ENCODE measurements at places on chromosomes 5 and 9.
A peak's percentile ranks its signal among the peaks of the same experiment; 100 is the strongest.

GRCh38 chr5:35320029-35320428, 89.7 kb upstream of the PRLR start:
- DNase-seq: no peak

GRCh38 chr5:136886608-136887007, 521.3 kb upstream of the TRPC7 start:
- DNase-seq: peak; percentile 58

GRCh38 chr5:170655476-170655875, 128.0 kb upstream of the GABRP start:
- DNase-seq: no peak

- peak; percentile 94 for DNase-seq
These were observed 9.0 kb downstream of the RGS14 start for GRCh38 chr5:177366528-177367322.

- peak; percentile 90 for DNase-seq
These were observed 70.8 kb upstream of the LPCAT1 start for GRCh38 chr5:1594357-1595106.

DNA sequence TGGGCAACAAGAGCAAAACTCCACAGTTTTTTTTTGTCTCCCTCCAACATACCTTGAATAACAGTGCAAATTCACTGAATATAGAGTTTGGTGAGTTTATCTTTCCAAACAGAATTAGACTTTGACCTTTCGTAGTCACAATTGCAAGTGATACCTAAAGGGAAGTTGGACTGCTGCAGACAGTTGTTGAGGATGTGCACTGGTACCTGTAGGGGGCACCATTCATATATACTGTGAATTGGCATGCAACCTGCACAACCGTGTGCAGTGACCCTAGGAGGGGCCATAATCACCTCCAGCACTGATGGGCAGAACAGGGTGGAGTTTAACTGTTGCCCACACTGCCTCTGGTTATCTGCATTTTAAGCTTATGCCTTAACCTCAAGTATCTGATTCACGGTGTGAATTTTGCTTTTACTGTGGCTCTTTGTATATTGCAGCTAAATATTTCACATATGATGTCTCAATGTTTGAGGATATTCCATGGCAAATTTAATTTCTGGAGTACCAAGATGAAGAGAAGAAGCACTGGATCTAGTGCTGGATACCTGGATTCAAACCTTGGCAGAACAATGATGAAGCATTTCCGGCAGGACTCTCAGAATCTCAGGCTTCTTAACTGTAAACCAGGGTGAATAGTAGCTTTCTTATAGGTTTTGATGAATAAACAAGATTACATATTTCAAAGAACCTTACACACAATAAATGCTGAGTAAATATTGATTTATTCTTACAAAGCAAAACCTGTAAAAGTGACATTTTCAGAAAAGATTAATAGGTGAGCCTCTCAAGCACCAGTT, 144.3 kb downstream of the ACTBL2 start:
- DNase-seq: no peak

DNA sequence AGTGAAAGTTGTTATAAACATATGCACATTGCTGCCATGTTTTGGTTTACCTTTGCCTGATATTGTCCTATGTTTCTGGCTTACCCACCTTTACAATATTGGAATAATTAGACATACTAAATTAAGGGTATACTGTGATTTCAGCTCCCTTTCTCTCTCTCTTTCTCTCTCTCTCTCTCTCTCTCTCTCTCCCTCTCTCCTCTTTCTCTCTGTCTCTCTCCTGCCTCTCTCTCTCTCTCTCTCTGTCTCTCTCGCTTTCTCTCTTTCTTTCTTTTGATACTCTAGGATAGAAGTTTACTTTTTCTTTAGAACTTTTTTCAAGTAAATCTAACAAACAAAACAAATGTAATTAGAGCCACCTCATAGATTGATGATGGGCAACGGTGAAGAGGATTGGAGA, 239.6 kb downstream of the TMEM161B start:
- no peak for DNase-seq

DNA sequence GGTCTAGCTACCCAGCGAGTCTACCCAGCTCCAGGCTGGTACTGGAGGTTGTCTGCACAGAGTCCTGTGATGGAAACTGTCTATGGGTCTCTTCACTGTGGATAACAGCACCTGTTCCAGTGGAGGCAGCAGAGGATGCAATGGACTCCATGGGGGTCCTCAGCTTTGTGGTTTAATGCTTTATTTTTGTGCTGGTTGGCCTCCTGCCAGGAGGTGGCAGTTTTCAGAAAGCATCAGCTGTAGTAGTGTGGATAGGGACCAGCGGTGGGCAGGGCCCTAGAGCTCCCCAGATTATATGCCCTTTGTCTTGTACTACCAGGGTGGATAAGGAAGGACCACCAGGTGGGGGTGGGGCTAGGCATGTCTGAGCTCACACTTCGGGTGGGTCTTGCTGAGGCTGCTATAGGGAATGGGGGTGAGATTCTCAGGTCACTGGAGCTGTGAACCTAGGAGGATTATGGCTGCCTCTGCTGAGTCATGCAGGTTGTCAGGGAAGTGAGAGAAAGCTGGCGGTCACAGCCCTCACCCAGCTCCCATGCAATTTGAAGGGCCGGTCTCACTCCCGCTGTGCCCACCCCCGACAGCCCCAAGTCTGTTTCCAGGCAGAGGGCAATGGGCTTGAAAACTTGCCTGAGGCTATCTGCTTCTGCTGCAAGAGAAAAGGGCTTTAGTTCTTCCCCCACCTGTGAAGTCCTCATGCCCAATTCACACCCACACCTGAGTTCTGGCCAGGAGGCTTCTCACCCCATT, 397.1 kb downstream of the TLE1 start:
- DNase-seq: no peak

DNA sequence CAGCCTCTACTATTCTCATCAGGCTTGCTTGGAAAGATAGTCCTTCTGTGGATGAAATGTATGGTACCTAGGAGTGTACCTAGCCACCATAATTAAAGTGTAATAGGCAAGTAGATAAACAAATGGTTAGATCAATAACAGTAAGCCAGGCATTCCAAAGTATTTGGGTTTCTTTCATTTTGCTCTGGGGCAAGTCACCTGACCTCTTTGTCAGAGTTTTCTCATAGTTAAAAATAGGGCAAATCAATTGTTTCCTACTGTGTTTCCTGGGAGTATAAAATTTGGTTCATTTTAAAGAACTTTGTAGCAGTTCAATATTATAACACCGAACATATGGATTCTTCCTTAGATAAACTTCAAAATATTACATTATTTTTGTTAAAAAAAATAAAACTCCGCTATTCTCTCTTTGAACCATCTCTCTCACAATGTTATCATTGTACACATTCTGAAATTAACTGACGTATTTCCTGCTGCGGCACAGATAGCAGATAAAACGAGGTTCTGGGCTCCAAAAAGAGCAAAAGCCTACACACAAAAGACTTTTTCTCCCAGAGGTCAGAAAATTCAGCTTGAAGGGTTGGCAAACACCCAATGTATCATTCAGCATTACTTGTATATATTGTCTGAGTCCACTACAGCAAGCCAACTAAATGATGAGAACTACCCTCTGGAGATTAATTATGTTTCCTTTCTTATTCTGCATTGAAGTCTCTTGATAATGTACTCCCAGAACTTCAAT, 267.9 kb downstream of the COX7C start:
- DNase-seq: no peak

DNA sequence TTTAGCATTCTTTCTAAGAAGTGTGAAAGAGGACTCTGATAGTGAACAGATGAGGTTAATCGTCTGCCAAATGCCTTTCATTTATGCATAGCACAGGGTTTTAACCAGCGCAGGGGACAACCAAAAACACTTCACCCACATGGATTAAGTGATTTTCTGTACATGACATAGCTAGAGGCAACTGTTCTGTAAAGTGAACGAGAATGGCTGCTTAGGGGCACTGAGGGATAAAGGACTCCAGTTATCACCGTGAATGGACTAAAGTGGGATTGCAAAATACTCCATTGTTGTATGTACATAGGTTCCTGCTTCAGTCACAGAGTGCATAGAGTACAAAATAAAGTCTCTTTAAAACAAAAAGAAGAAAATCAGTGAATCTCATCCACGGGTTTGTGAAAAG, 456.8 kb downstream of the DMAC1 start:
- DNase-seq: peak; percentile 42

DNA sequence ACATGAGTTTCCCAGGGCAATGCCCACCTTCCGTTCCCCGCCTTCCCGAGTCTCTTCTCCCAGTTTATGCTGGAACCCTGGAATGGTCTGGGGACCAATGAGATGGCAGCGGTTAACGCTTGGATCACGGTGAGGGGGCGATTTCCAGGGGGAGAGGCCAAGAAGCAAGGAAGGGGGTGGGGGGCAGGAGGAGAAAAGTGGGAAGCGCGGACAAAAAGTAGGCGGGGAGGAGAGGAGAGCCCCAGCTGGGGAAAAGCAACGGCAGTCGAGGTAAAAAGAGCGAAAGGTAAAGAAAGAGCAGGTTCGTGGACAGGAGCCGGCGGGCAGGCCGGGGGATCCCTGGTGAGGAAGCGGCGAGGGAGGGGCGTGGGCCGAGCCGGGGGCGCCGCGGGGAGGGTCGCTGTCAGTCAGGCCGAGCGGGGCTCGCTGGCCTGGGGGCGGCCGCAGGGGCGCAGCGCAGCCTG, 508 bp upstream of the SNCAIP start:
- peak; percentile 54 for DNase-seq

DNA sequence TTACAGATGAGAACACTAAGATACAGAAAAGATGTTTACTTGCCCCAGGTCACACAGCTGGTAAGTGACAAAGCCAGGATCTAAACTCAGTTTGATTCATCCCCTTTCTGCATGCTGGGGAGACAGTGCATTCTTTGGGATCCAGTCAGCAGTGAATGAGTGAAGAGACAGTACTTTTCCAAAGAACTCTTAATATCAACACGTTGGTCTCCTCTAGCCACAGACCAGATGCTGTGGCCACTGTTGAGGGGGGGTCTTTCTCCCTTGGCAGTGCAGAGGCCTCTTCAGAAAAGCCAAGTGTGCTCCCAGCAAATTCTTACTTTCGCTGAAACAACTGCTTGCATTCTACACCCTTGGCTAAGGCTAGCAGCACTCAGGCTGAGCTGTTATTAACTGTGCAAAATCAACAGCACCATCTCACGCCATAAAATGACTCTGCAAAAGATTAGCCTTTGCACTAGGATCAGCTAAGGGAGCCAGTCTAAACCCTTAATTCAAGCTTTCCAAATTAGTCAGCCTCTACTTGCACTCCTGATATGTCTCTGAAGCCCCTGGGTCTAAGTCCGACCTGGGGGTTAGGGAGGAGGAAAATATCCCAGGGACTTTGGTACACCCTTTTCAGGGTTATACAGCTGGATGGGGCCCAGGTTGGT, 4.8 kb upstream of the TMEM171 start:
- peak; percentile 17 for DNase-seq

DNA sequence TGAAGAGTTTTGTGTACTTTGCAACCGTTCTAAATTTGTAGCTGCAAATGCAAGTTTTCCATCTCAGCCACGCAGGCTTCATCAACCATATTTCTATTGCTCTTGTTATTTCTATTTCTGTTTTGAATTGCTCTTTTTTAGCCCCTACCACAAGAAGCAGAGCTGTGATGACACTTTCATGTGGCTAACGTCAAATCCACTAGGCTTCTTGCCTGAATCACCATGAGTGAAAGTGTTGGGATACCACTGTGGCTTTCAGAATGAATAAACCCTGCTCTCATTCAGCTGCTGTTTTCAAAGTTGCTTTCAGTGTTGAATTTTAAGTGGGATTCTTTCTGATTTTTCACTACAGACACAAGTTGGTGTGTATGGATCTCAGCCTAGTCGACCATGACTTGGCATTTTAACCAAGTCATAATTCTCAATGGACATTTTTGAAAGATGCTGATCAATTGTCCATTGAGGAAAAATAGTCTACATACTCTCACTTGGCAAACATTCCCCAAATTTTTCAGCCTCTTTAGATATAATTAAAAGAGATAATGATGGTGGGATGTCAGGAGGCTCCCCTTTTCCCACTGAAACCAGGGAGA, 41.0 kb upstream of the MTAP start:
- no peak for DNase-seq

DNA sequence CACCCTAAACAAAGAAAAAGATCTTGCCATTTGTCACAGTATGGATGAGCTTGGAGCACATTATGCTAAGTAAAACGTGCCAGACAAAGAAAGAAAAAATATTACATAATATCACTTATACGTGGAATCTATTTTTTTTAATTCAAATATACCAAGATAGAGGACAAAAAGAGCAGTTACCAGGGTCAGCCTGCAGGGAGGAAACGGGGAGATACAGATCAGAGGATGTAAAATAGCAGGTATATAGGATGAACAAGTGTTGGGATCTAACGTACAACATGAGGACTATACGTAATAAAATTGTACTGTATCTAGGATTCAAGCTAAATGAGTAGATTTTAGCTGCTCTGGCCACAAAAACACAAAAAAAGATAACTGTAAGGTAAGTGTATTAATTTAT, 247.5 kb downstream of the TMEM161B start:
- no peak for DNase-seq

DNA sequence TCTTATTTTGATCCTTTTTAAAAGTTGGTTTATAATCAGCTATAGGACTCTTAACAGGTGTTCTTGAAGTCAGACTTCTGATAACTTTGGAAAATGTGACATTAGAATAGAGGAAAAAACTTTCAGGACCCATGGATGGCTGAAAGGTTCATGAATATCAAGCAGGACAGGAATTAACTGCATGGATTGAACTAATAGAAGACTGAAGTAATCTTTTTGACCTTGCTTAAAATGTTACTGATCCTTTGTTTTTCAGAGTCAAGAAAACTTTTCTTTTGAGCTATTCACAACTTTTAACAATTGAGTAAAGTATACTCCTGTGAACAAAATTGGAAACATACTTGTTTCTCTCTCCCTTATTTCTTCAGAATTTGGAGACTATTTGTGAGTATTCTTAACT, 79.2 kb downstream of the PLK2 start:
- no peak for DNase-seq

DNA sequence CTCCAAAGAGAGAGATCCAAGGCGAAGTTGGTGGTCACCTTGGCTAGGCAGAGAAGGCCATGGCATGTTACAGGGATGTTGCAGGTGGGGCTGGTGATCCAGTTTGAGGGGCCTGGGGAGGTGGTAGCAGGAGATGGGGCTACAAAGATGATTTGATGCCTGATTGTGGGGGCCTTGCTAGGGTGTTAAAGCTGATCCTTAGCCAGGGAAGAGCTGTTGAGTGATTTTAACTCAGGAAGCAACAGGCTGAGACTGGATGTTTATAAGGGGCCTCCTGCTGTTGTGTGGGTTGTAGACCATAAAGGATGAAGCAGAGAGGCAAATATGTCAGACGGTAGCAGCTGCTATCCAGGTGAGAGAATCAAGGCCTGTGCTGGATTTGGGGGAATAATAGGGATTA, 19.0 kb upstream of the SMAD5 start:
- DNase-seq: no peak

GRCh38 chr5:9621379-9621903, 8.7 kb downstream of the TAS2R1 start:
- DNase-seq: no peak

DNA sequence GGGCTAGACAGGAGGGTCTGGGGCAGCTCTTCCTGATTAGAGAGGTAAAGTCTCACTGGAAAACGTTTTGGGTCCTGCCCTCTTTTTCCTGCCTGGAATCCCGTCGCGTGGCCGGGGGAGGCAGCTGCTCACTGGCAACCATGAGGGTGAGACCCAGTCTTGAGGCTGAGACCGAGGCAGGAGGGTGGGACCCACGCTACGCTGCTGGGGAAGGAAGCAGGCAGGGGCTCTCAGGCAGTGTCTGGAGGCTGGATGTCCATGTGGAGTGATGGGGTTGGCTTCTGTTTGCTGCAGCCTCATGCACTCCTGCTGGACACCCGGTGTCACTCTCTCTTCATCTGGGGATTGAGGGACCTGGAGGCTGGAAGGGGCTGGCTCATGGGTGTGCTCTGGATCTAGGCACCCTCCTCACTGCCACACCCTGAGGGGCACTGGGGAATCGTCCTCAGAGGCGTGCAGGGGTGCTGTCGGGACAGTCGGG, 11.3 kb upstream of the SLC2A6 start:
- DNase-seq: no peak

GRCh38 chr5:58363461-58364249, 96.2 kb downstream of the PLK2 start:
- DNase-seq: no peak
